Activated CD8-positive, alpha-beta memory T cell treated with anti-CD3 and anti-CD28 coated beads, Interleukin-2, amount 10 ng/mL, durations not matched to agents 7 days and 5 days (primary cell): ENCODE measurements at places on chromosomes 5 and 9.

GRCh38 chr9:112041536-112042243 lies 133.4 kb downstream of the SUSD1 start:
- DNase-seq = no peak

DNA sequence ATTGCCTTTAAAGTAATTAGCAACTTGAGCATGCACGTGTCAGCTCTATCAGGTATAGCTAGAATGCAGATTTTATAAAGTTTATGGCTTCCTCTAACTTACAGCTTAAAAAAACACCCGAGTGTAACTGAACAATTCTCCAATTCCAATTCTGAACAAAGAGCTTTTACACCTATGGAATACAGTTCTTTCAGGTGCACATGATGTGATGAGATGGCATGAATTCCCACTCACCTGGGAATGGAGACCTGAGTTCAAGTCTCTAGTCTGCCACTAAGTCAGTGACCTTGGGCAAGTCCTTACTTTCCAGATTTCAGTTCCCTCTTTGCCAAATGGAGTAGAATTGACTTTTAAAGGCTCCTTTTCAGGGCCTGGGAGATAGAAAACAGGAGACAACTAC lies 1.8 kb downstream of the ZFAND5 start:
- no peak for DNase-seq

DNA sequence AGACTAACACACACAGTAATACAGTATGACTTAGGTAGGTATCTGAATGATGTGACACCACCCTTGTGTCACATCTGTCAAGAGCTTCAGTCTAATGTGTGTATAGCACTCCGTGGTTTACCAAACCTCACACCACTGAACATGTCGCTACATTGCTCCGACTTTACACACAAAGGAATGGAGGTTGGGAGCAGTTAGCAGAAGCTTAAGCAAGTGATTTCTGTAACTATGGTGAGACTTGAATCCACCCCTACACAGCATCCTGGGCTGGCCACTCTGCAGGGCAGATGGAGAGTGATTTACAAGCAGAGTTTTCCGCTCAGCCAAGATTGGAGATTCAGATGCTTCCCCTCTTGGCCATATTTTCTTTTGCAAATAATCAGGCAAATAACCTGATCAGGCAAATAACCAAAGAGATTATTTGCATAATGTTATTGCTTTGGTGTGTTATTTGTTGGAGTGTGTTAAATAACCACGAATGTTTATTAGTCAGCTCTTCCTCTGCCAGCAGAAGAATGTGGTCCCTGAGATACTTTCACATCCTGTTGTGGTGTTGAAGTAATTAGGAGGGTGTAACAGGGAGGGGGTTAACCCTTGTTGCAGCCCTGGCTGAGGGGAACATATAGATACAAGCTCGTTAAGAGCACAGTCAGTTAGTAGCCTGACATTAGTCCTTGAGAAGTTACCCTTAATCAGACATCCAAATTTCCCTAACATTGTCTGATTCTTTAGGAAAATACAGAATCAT lies 92.8 kb downstream of the SNX18 start:
- peak; percentile 87 for DNase-seq

GRCh38 chr9:84754461-84754860 lies 84.9 kb downstream of the NTRK2 start:
- DNase-seq = no peak
